ENCODE measurements at places on chromosomes 11 and 22.

DNA sequence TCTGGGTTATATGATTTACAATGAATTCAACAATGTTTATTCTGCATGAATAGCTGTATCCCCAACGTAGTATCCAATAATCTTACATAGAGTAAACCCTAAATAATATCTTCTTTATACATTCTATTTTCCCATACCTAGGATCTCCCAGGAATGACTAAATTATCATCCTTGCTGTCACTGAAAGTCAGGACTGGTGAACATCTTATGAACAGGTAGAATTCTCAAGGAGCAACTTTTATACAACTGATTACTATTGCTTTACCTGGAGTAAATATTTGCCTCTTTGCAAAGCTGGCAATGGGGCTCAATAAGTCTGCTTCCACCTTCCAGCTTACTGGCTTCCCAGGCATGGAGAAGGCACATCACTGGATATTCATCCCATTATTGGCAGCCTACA, at the start of gene OR51B6:
Gene OR51B6 (plus strand): TSS at position 301 of the 400 bp plus-strand sequence. CDS start 0 bp downstream, at position 301.
- no peak for DNase-seq

- DNase-seq = no peak
Observed at GRCh38 chr11:11584530-11584810, 37.3 kb downstream of the GALNT18 start.

GRCh38 chr11:127238321-127238720, 237.8 kb upstream of the KIRREL3 start:
- no peak for DNase-seq

DNA sequence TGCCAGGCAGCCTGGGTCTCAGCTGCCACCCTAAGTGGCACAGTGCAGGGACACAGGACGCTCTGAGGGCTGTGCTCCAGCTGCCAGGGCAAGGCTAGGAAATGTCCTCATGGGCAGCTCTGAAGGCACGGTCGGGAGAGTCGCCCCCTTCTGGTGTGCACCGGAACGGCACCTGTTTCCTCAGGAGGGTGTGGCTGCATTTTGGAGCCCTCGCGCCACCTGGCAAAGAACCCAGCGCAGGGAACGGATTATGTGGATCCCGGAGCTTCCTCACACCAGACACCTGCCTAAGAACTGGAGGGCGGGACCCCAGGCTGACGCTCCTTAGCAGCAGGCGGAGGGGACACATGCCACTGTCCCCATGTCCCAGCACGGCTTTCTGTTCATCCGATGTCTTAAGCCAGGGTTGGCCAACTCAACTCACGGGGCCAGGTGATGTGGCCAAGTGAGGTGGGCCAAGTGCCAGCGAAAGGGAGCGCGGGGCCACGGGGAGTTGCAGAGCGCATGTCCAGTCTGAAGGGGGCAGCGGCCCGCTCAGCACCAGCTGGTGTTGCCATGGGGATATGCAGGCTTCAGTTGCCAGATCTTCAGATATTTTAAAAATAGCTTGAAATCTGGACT, 5.1 kb upstream of the SLC22A8 start:
- DNase-seq = no peak

- DNase-seq = no peak
Observed at GRCh38 chr11:8973121-8973520, 8.9 kb upstream of the TMEM9B start.

- DNase-seq = no peak
Observed at GRCh38 chr22:28817919-28818859, 17.8 kb upstream of the XBP1 start.

DNA sequence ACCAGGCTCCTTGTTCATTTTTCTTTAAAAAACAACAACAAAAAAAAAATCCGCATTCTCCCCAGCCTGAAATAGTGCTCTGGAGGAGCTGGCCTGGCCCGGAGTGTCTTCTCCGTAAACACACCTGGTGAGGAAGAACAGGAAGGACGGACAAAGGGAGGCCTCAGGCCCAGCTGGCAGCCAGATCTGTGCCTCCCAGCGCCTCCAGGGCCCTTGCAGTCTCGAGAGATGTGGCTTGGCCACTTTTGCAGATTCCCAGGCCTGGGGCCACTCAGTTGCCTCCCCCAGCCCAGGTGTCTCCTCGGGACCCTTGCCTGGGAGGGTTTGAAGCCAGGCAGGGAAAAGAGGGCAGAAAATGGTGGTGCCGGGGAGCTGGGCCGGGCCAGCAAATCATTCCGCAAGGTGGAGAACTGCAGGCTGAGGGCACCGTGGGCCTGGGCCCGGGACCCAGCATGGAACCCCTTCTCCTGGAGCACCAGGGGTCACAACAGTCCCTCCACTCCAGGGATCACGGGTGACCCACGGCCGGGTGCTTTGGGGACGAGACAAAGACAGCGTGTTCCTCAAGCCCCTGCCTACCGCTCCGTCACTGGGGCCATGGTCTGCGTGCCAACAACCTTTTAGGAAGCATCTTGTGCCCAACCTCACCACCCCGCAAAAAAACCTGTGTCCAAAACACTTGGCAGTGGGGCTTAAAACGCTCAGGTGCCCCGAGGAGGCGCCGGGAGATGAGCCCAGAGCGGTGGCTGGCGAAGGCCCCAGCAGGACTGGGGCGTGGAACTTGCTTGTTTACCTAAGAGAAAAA, 67.1 kb upstream of the WNT7B start:
- no peak for DNase-seq

DNA sequence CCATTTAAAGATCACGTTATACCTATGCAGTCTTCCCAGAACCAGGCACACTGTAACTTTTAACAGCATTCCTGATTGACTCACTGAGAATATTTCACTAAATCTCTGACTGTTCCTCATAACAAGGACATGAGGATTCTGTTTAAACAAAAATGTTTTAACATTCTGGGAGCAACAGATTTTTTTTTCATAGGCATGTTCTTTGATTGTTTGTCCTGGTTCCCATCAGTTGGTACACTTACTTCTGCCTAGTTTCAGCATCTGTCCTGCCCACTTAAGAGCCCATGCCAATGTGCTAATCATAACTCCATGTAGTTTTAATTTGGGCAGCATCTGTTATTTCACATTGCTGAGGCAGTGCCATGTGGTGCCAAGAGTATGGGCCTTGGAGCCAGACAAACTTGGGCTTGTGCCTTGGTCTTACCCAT, 138.5 kb upstream of the CTSC start:
- no peak for DNase-seq

DNA sequence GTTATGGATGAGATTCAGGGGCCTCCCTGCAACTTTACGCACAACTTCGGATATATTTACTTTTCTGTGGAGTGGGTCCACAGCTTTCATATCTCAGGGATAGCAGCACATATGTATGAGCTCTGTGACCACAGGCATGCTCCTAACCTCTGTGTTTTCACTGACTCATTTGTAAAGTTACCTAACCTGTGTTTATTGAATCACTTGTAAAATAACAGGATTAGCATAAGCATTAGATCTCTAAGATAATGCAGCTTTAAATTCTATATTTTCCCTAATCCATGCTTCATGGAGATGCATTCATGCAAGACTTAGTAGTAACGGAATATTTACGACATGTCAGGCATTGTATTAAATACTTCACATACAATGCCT, 47.9 kb upstream of the DDI1 start:
- no peak for DNase-seq

GRCh38 chr22:24486501-24486921, 8.6 kb upstream of the UPB1 start:
- DNase-seq = no peak

- no peak for DNase-seq
Observed at GRCh38 chr11:123527947-123528346, 97.9 kb downstream of the GRAMD1B start.

DNA sequence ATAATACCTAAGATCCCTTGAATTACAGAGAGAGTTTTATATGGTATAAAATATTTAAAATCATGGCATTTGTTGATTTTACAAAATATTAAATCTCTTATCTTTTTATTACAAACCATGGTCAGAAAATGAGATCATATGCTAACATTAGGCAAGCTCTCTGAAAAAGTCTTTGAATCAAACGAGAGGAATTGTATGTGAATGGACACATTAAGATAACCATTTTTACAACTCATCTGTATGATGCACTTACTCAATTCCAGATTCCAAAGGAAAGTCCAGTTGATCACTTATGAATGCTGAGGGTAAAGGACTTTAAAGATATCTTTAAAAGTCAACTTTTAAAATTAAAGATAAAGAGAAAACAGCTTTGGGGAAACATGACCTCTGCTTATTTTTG, 83.5 kb upstream of the LUZP2 start:
- DNase-seq = no peak

- DNase-seq = no peak
Observed at GRCh38 chr11:75356613-75357012, 5.2 kb upstream of the ARRB1 start.

GRCh38 chr11:85438328-85438727, 188.8 kb downstream of the DLG2 start:
- DNase-seq = no peak

DNA sequence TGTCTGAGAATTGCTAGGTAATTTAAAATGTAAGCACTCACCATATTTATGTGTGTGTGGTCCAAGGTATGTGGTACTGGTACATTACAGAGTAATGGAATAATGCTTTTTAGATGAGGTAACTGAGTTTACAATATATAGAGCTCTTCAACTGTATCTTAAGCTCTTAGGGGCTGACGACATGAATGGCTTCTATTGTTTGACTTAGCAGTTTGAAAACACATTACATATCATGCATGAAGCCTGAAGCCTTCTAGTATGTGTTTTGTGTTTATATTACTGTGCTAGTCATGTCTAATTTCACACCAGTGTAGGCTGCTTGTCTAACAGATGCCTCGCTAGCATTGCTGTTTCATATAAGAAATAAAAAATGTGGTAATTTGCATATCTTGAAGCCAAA, 37.2 kb downstream of the GAS2 start:
- DNase-seq = no peak

- DNase-seq = no peak
Observed at GRCh38 chr11:129985823-129986222, 16.8 kb downstream of the PRDM10 start.

GRCh38 chr11:70032470-70032795, 45.7 kb upstream of the ANO1 start:
- no peak for DNase-seq

- no peak for DNase-seq
Observed at GRCh38 chr22:25497181-25497641, 67.3 kb upstream of the GRK3 start.
